ENCODE measurements at places on chromosomes 3 and 15. TPM values are rescaled to one million over a fixed set of nuclear protein-coding genes. Genes with fewer than 3 reads are reported as not detected.
A peak's percentile ranks its signal among the peaks of the same experiment; 100 is the strongest.

P2RY1 gene
- not detected for polyA plus RNA-seq

ACTRT3 gene
- 0.15 TPM for polyA plus RNA-seq

C3orf62 gene
- polyA plus RNA-seq, result 0.73 TPM

MME gene
- not detected for polyA plus RNA-seq

FAM81A gene
- not detected for polyA plus RNA-seq

OR5H15 gene
- not detected for polyA plus RNA-seq

KBTBD13 gene
- not detected for polyA plus RNA-seq

ZXDC gene
- 27.0 TPM for polyA plus RNA-seq

APBA2 gene
- polyA plus RNA-seq, result 164 TPM

NTRK3 gene
- polyA plus RNA-seq, result not detected

CPN2 gene
- polyA plus RNA-seq, result not detected

RGMA gene
- not detected for polyA plus RNA-seq

ZBED2 gene
- polyA plus RNA-seq, result 1.1 TPM

IQCH gene
- not detected for polyA plus RNA-seq

DNA sequence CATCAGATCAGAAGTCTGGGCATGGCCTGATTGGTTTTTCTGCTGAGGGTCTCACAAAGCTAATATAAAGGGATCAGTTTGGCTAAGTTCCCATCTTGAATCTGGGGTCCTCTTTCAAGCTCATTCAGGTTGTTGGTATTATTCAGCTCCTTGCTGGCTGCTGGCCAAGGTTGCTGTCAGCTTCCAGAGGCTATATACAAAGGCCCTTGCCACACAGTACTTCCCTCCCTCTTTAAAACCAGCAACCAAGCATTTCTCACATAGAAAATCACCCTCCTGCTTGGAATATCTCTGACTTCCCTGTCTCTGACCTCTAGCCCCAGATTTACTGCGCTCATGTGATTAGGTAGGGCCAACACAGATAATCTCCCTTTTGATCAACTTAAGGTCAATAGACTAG lies 442.9 kb downstream of the ERC2 start:
- H3K36me3 ChIP-seq, result no peaks in the 10 kb centered on the region
- DNase-seq, result no peak
- H3K27me3 ChIP-seq, result no peaks in the 10 kb centered on the region
- H3K4me3 ChIP-seq, result no peak overlapping the region
- no peak overlapping the region for H3K27ac ChIP-seq

GRCh38 chr3:27585429-27585828 lies 101.2 kb upstream of the SLC4A7 start:
- no peak overlapping the region for H3K4me3 ChIP-seq
- no peak for DNase-seq
- peaks cover 9% of the 10 kb centered on the region for H3K4me1 ChIP-seq
- H3K27me3 ChIP-seq, result no peaks in the 10 kb centered on the region

DNA sequence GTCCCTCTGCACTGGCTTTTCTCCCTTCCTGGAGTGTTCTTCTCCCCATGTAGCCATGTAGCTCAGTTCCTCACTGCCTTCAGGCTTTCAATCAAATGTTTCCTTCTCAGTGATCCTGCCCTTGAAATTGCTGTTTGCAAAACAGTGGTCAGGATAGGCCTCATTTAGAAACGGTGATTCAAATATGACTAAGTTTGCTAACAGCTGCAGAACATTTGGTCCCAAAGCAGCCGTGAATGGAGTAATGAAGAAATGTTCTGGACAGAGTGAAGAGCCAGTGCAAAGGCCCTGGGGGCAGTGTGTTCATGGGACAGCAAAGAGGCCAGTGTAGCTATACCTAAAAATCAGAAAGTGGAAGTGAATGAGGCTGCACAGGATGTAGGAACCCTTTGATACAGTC lies 223.4 kb downstream of the FEZF2 start:
- H3K36me3 ChIP-seq, result no peaks in the 10 kb centered on the region
- no peak overlapping the region for H3K27ac ChIP-seq
- DNase-seq, result no peak
- no peak overlapping the region for H3K4me3 ChIP-seq

- H3K27ac ChIP-seq, result no peak overlapping the region
- H3K4me1 ChIP-seq, result no peaks in the 10 kb centered on the region
Observed at GRCh38 chr3:180546863-180547262, 55.1 kb upstream of the TTC14 start.

DNA sequence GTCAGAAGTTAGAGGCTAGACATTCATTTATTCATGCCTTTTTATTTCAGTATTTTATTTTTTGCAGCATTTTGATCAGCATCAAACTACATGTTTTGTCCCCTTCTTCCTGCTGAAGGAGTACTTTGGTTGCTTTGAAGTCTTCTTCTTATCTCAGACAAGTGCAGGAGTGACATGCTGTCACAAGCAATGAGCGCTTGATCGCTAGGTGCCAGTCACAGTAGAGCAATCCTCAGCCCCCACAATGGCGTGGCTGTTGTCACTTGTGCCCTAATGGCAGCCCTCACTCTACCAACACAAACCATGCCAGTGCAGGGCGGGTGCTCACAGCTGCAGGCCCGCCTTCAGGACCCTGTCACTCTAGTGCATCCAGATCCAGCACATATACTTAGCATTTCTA lies 184.6 kb upstream of the FEZF2 start:
- H3K27me3 ChIP-seq, result peaks cover 9% of the 10 kb centered on the region
- H3K36me3 ChIP-seq, result no peaks in the 10 kb centered on the region
- no peak for DNase-seq

GRCh38 chr3:141623691-141624090 lies 114.4 kb upstream of the RNF7 start:
- H3K4me3 ChIP-seq, result no peak overlapping the region
- H3K27ac ChIP-seq, result no peak overlapping the region
- no peaks in the 10 kb centered on the region for H3K27me3 ChIP-seq

GRCh38 chr15:74418575-74419338 lies 15.0 kb downstream of the SEMA7A start:
- no peaks in the 10 kb centered on the region for H3K36me3 ChIP-seq
- no peak overlapping the region for H3K27ac ChIP-seq
- no peak for DNase-seq
- no peak overlapping the region for H3K4me3 ChIP-seq
- H3K4me1 ChIP-seq, result peaks cover 23% of the 10 kb centered on the region

GRCh38 chr3:42589382-42590109 lies 1.1 kb upstream of the SS18L2 start:
- DNase-seq, result no peak
- H3K27me3 ChIP-seq, result no peaks in the 10 kb centered on the region
- peaks cover 23% of the 10 kb centered on the region for H3K4me1 ChIP-seq
- peak overlapping the region; percentile 98 for H3K4me3 ChIP-seq
- H3K36me3 ChIP-seq, result peaks cover 20% of the 10 kb centered on the region
- peak overlapping the region; percentile 96 for H3K27ac ChIP-seq

- no peaks in the 10 kb centered on the region for H3K4me1 ChIP-seq
- no peaks in the 10 kb centered on the region for H3K27me3 ChIP-seq
- no peak overlapping the region for H3K4me3 ChIP-seq
- no peak overlapping the region for H3K27ac ChIP-seq
- no peak for DNase-seq
Observed at GRCh38 chr3:65689436-65689835, 349.3 kb downstream of the MAGI1 start.

DNA sequence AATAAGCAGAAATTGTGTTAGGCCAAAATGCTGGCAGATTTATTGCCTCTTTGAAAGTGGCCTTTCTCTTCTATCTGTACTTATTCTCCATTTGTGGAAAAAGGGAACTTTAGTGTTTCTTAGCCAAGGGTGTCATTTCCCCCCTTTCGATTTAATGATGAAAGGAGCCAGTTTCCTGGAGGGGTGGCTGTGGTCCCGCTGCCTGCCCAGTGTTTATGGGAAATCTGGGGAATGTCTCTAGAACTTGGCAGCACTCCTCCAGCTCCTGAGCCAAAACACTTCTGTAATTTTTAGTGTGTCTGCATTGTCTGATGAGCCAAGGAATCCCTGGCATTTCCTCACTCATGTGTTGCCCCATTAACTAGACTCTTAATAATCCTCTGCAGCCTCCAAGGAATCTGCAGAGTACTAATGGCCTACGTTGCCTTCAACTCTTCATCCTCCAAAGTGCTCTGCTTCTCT lies 448.8 kb downstream of the GRM7 start:
- no peak for DNase-seq
- no peaks in the 10 kb centered on the region for H3K27me3 ChIP-seq
- no peaks in the 10 kb centered on the region for H3K36me3 ChIP-seq
- no peak overlapping the region for H3K27ac ChIP-seq
- no peak overlapping the region for H3K4me3 ChIP-seq

GRCh38 chr15:81950841-81951414 lies 94.9 kb downstream of the MEX3B start:
- H3K36me3 ChIP-seq, result no peaks in the 10 kb centered on the region
- H3K27ac ChIP-seq, result no peak overlapping the region
- H3K4me1 ChIP-seq, result no peaks in the 10 kb centered on the region
- no peak for DNase-seq

- H3K36me3 ChIP-seq, result no peaks in the 10 kb centered on the region
- DNase-seq, result no peak
- H3K27ac ChIP-seq, result no peak overlapping the region
- H3K4me3 ChIP-seq, result no peak overlapping the region
- H3K27me3 ChIP-seq, result no peaks in the 10 kb centered on the region
Observed at GRCh38 chr3:162538906-162539305, 1042.3 kb downstream of the OTOL1 start.

GRCh38 chr15:93913310-93913709 lies 318.1 kb upstream of the MCTP2 start:
- H3K27ac ChIP-seq, result no peak overlapping the region
- no peak for DNase-seq
- H3K36me3 ChIP-seq, result no peaks in the 10 kb centered on the region
- H3K27me3 ChIP-seq, result peaks cover 7% of the 10 kb centered on the region
- H3K4me1 ChIP-seq, result no peaks in the 10 kb centered on the region

DNA sequence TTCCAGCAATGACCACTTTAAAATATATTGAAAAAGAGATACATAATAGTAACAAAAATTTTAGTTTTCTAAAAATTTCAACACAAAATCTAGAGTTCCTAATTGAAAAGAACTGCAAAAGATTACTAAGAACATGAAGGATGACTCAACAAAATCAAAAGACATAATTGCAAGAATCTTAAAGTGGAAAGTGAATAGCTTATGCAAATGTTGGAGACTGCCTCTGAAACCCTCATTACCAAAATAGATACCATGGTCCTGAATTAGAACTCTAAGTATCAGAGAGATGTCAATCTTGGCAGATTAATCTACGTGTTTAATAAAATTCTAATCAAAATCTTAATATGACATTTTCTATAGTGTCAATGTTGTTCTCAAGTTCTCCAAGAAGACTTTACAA lies 60.7 kb upstream of the SGO1 start:
- no peak overlapping the region for H3K4me3 ChIP-seq
- no peak for DNase-seq
- H3K4me1 ChIP-seq, result no peaks in the 10 kb centered on the region
- peaks cover 12% of the 10 kb centered on the region for H3K36me3 ChIP-seq
- H3K27me3 ChIP-seq, result peaks cover 4% of the 10 kb centered on the region

- DNase-seq, result no peak
- peaks cover 66% of the 10 kb centered on the region for H3K4me1 ChIP-seq
- no peaks in the 10 kb centered on the region for H3K27me3 ChIP-seq
- H3K36me3 ChIP-seq, result peaks cover 21% of the 10 kb centered on the region
Observed at GRCh38 chr3:5155241-5155640, 32.3 kb upstream of the EDEM1 start.

- no peak overlapping the region for H3K27ac ChIP-seq
- no peaks in the 10 kb centered on the region for H3K36me3 ChIP-seq
- H3K4me3 ChIP-seq, result no peak overlapping the region
- DNase-seq, result no peak
- no peaks in the 10 kb centered on the region for H3K4me1 ChIP-seq
Observed at GRCh38 chr3:186167646-186168395, 58.9 kb upstream of the ETV5 start.

GRCh38 chr15:69792823-69793222 lies 304.9 kb downstream of the TLE3 start:
- H3K36me3 ChIP-seq, result no peaks in the 10 kb centered on the region
- no peaks in the 10 kb centered on the region for H3K4me1 ChIP-seq
- DNase-seq, result no peak

GRCh38 chr15:77497110-77497737 lies 76.5 kb downstream of the HMG20A start:
- no peak for DNase-seq
- no peaks in the 10 kb centered on the region for H3K27me3 ChIP-seq
- H3K36me3 ChIP-seq, result peaks cover 2% of the 10 kb centered on the region
- no peak overlapping the region for H3K4me3 ChIP-seq
- H3K27ac ChIP-seq, result no peak overlapping the region
- peaks cover 16% of the 10 kb centered on the region for H3K4me1 ChIP-seq

DNA sequence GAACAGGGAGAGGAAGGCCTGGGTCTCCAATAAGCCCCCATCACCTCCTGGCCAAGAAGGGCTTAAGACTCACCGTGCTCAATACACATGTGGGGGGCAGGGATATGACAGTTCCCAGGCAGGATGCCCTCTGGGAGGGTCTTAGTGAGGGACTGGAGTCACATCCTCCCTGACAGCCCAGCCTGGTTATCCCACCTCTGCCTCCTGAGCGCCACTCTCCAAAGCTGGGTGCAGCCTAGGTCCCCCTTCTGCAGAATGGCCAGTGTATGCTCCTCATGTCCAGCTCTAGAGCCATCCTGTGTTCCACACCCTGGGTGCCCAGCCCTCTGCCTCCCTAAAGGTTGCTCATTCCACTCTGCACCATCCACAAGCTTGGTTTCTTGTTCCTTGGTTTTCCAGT lies 1.2 kb upstream of the SHISA5 start:
- H3K4me1 ChIP-seq, result peaks cover 60% of the 10 kb centered on the region
- peak overlapping the region; percentile 25 for H3K27ac ChIP-seq
- no peak for DNase-seq
- peak overlapping the region; percentile 68 for H3K4me3 ChIP-seq

DNA sequence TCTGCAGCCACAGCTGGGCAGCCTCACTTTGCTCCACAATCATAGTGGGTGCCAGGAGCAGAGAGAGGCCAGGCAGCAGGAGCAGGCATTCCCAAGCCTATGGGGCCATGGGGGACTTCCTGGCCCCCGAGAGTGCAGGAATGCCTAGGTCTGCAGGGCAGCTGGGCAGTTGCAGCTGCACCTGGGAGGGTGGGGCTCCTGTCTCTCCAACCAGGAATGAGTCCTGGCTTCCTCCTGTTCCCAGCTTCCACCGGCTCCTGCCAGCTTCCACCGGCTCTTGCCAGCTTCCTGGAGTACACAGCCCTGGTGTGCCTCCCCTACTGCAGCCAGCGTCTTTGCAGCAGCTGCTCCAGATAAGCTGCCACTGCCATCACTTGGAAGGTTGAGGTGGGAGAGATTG lies 86.3 kb upstream of the CDV3 start:
- peaks cover 7% of the 10 kb centered on the region for H3K36me3 ChIP-seq
- DNase-seq, result no peak
- H3K27me3 ChIP-seq, result no peaks in the 10 kb centered on the region

All from naive thymus-derived CD8-positive, alpha-beta T cell (primary cell).